Gastrocnemius medialis (tissue), 4 donors: ENCODE measurements at places on chromosomes 3 and 15.

DNA sequence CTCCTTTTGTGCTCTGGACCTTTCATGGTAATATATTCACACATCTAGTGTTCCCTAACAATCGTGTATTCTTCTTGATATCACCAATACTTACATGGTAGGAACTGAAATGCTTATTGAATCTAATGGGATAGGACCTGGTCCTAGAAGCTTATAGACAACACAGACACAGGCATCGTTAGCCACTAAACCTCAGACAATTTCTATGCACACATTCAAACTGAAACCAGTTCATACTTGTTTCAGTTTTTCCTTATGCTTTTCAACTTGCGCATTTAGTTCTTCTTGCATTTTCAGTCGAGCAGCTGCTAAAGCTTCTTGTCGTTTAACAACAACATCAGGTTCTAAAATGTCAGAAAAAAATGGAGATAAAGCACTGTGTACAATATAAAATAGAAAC lies 2.3 kb downstream of the SELENOS start:
- no peak for DNase-seq

- peak; percentile 85 for DNase-seq
Measured at GRCh38 chr3:52022323-52023100, 26.8 kb upstream of the RPL29 start.

DNA sequence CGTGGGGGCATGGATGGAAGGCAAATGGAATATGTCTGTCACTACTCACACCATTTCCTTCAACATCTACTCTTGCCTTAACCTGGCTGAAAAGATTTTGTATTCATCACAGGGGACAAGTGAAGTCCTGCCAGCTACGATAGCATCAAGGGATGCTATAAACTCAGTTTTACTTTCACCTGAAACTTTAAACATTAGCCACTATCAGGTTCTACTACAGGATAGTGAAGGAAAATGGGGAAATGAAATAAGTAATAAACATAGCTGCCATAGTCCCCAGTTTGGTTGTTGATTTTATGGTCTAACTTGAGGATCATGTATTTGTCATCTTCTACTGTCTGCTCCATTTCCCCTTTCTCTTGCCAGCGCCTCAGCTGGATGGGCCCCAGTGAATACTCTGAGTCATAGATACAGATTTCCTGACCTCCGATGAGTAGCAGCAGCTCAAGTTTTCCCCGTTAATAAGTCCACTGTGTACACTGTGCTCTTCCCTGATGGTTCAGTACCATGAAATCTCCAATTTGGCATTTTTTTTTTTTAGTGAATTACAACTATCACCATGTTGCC lies 338.2 kb upstream of the SLCO3A1 start:
- peak; percentile 46 for DNase-seq

GRCh38 chr15:28890711-28891495 lies 5.1 kb downstream of the APBA2 start:
- DNase-seq: no peak

DNA sequence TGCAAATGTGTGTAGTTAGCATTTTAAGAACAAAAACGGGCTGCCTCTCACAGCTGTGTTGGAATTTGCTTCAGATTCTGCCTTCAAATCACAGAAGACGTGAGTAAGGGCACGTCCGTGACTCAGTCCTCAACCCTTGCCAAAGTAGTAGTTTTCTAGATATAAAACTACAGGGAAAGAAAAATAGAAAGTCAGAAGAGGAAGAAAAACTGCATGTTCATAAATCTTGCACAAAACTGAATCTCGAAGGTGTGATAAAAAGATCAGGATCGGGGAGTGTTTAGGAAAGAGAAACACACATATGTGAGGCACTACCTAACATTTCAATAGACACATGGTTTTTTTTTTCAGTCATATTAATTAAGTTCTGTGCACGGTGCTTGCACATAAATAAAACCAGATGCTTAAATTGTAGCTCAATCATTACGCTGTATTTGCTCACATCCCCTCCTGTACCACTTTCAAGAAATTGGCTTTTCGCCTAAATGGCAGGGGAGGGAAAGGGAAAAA lies 71.7 kb downstream of the P3H2 start:
- DNase-seq: no peak

DNA sequence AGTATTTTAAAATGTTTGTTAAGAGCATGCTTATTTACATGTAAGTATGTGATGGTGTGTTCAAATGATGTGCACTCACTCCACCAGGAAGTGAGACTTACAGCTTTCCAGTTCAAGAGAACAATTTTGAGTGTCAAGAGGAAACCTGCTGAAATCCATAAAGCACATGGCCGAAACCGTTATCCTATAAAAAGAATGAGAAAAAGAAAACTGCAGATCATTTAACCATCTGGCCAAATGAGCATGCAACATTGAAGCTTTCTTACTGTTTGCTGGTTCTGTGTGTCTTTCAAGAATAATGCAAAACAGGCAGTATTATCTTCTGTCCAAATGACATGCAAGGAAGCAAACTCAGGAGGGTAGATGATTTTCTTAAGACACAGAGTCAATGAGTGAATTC lies 26.3 kb downstream of the GABRR3 start:
- DNase-seq: no peak

DNA sequence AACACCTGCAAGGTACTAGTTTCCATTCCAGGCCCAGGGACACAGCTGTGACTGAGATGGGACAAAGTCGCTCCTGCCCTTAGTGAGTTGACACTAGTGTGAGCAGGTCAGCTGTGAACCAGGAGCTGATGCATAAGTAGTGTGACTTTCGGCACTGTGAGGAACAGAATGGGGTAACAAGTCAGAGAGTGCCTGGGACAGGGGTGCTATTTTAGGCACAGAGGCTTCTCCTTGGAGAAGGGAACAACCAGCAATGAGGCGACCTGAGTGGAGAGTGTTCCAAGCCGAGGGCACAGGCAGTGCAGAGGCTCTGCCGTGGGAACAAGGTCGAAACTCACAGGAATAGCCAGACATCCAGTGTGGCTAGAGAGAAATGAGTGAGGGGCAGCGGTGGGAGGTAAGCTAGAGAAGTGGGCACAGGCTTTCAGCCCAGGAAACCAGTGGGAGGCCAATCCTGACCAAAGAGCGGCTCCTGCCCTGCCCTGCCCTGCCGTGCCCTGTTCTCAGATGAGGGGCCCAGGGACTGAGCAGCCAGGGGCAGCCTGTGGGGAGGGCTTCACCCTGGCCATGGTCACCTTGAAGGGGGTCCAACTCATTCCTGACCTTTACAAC lies 14.2 kb downstream of the DNAH1 start:
- DNase-seq: no peak

GRCh38 chr15:67021455-67021854 lies 43.9 kb upstream of the SMAD3 start:
- DNase-seq: no peak

- DNase-seq: no peak
Measured at GRCh38 chr3:36784138-36784635, 19.8 kb upstream of the DCLK3 start.

DNA sequence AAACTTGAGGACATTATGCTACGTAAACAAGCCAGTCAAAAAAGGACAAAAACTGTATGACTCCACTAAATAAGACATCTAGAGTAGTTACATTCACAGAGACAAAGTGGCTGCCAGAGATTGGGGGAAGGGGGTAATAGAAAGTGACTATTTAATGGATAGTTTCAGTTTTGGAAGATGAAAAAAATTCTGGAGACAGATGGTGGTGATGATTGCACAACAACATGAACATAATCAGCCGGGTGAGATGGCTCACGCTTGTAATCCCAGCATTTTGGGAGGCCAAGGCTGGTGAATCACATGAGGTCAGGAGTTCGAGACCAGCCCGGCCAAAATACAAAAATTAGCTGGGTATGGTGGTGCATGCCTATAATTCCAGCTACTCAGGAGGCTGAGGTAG lies 40.6 kb downstream of the DPP8 start:
- no peak for DNase-seq

DNA sequence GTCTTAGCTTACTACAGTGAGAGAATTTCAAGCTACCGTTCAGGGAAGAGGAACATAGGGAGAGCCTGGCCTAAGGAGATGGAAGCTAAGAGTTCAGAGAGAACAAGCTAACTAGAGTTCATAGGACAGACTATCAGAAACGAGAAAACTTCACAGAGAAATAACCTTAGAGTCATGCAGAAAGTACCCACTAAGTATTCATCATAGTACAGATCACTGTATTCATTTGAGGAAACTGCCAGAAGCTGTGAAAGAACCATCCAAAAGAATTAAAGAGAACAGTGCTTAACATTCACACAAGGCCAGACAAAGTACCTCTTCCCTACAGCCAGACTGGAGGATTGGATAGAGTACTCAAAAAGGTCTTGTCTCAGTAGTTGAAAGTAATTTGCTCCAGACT lies 15.2 kb upstream of the GBE1 start:
- DNase-seq: no peak

DNA sequence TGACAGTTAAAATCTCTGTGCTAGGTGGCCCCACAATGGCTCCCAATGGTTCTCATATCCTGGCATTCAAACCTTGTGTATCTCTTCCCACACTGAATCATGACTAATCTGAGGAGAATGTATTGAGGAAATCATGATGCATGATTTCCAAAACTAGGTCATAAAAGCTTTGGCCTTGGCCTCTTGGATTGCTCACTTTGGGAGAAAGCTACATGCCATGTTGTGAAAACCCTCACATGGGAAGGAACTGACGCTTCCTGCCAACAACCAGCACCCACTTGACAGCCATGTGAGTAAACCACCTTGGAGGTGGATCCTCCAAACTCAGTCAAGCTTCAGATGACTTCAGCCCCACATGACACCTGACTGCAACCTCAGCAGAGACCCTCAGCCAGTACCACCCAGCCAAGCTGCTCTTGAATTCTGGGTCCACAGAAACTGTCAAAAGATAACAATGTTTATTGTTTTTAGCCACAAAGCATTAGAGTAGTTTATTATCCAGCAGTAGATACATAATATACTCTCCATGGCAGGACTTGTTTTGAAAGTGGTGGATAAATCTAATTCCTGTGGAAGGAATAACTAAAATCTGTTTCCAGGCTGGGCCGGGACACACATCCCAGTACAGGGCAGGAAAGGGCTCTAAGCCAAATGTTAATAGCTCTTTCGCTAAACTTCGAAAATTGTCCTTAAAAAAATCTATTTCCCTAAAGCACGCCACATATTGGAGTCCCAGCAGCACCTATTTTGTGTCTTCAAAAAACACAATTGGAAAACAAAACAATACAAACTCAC lies 1.0 kb upstream of the ZNF620 start:
- DNase-seq: peak; percentile 52

- no peak for DNase-seq
Measured at GRCh38 chr3:195187609-195188425, 83.1 kb downstream of the XXYLT1 start.

DNA sequence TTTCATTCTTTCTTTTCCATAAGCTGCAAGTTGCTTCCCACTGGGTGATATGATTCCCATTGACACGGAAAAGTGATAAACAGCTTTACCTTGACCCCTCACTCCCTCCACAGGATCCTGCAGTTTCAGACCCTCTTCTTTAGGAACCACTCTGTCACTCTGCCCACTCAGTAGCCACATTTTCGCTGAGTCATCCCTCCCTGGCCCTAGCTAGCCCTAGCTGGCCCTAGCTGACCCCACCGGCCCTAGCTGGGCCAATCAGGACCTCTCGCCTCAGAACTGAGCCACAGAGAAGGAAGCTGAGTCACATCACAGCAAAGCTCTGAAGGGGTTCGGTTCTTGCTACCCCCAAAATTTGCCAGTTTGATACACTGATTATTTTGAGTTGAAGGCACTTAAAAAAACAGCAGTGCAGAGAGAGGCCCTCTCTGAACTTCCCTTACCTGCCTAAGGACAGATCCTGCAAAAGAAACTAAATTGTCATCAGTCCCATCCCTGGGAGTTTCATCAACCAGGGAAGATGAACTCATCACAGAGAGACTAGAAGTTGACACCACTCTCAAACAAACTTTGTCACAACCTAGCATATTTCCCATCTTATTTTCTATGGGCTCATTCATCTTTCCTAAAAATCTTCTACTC lies 233.5 kb upstream of the PROK2 start:
- DNase-seq: no peak

GRCh38 chr3:109351231-109351630 lies 13.9 kb upstream of the DPPA4 start:
- no peak for DNase-seq

DNA sequence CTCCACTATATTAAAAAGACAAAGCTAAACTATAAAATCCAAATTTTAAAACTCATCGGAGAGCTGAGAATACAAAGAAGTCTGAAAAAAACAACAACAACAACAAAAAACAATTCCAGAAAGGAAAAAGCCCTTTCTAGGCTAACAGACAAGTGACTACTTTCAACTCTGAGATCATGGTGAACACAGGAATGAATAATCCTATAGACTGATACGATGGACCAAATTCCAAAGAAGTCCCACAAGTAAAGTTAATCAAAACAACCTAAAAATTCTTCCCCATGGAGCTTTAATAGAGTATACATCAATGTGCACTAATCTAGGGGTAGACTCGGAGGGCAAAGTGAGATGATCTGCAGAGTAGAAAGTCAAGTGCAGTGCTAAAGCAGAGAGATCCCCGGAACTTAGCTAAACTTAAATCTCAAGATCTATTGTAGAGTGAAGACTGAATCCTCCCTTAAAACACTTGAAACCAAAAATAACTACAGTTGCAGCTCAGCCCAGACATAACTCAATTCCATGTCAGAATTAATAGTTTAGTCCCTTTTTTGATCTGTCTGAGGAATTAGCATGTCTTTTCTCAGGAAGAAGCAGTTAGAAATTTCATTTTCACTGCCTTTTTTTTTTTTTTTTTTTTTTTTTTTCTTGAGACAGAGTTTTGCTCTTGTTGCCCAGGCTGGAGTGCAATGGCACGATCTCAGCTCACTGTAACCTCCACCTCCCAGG lies 43.5 kb downstream of the MYO9A start:
- DNase-seq: no peak

- no peak for DNase-seq
Measured at GRCh38 chr3:117399311-117400078, 689.9 kb downstream of the TUSC7 start.

DNA sequence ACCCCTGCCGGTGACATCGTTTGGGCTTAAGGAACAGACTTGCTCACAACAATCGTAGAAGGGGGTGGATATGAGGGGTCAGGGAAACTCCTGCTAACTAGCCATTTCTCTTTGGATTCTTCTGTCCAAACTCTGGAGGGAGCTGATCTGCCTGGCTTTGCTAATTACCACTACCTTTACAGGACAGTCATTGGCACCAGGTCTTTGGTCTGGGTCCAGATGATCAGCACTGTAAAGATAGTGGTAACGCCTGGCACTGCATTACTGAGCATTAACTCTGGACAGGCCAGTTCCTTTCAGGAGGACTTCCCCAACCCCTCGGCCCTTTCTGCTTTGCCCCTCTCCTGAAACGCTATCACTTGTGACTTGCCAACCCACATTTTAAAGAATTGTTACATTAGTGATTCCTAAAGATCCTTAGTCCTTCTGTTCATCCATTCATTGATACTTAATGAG lies 788 bp downstream of the UQCC5 start:
- no peak for DNase-seq

DNA sequence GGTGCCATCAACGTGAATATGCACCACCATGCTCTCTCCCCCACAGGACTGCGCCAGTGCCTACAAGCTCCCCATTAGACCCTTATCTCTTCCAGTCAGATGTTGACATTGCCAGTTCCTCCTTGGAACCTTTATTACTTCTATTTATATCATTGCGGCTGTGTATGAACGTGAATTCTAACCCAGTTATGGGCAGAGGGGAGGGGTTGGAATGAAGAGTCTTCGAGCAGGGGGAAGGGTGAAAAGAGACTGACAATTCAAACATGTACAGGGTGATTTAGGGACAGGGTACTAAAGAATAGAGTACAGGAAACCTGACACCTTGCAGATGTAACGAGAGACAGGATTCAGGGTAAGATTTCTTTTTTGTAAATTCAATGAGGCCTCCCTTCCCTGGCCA lies 41.8 kb upstream of the ST6GAL1 start:
- no peak for DNase-seq
